Fibroblast of skin of left quadriceps (primary cell): ENCODE measurements at places on chromosomes 2 and 18.

DNA sequence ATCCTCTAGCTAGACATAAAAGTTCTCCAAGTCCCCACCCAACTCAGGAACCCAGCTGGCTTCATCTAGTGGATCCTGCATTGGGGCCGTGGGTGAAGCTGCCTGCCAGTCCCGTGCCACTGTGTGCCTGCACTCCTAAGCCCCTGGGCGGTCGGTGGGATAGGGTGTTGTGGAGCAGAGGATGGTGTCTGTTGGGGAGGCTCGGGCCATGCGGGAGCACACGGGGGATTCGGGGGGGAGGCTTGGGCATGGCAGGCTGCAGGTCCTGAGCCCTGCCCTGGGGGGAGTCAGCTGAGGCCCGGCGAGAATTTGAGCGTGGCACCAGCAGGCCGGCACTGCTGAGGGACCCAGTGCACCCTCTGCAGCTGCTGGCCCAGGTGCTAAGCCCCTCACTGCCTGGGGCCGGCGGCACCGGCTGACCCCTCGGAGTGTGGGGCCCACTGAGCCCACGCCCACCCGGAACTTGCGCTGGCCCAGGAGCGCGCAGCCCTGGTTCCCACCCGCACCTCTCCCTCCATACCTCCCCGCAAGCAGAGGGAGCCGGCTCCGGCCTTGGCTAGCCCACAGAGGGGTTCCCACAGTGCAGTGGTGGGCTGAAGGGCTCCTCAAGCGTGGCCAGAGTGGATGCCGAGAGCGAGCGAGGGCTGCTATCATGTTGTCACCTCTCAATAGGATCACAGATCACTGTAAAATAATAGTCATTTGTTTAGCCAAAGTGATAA, 86.4 kb downstream of the ARL6IP6 start:
- DNase-seq: no peak

DNA sequence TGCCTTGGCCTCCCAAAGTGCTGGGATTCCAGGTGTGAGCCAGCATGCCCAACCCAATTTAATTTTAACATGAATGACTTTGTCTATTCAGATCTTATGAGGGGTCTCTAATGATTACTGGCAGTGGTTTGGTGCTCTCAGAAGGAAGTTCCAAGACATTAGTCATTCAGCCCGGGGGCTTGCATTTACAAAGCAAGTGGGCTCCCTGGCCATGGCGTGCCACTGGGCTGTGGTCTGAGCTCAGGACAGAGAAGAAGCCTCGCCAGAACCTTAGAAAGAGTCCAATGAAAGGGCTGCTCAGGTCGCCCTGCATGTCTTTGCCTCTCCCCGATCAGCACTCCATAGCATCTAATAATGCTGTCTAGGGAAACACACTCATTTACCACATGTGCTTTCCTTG, 182.6 kb upstream of the CHAC2 start:
- DNase-seq: no peak

DNA sequence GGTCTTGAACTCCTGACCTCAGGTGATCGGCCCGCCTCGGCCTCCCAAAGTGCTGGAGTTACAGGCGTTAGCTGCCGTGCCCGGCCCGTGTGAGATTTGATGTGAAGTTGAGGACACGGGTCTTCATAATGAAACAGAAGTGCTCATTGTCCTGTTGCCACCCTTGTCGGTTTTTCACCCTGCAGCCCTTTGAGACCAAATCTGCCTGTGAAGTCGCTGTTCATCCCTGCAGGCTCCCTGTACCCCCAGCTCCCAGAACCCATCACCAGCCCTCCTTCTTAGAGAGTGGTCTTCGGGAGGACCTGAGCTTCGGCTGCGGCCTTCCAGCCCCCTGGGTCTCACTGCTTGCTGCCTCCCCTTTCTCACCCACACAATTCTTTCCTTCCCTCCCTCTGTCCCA, 325.2 kb downstream of the GBX2 start:
- DNase-seq: no peak

- DNase-seq: no peak
Observed at GRCh38 chr2:24272907-24273306, 87.4 kb downstream of the ITSN2 start.

GRCh38 chr18:52394602-52395001, 54.6 kb downstream of the DCC start:
- no peak for DNase-seq

- no peak for DNase-seq
Observed at GRCh38 chr2:70203086-70203485, 12.3 kb upstream of the C2orf42 start.

- no peak for DNase-seq
Observed at GRCh38 chr2:240955306-240956170, 42.9 kb upstream of the SNED1 start.

DNA sequence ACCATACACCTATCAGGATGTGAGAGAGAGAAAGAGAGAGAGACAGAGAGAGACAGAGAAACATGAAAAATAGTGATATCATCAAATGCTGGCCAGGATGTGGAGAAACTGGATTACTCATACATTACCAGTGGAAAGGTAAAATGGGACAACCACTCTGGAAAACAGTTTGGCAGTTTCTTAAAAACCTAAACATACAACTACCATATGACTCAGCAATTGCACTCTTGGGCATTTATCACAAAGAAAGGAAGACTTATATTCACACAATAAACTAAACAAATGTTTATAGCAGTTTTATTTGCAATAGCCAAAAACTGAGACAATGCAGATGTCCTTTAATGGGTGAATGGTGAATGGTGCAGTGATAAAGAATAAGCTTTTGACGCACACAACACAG, 29.1 kb downstream of the SLC4A3 start:
- DNase-seq: no peak
